GM04504 (cell line): ENCODE measurements at places on chromosomes 16 and 17.

DNA sequence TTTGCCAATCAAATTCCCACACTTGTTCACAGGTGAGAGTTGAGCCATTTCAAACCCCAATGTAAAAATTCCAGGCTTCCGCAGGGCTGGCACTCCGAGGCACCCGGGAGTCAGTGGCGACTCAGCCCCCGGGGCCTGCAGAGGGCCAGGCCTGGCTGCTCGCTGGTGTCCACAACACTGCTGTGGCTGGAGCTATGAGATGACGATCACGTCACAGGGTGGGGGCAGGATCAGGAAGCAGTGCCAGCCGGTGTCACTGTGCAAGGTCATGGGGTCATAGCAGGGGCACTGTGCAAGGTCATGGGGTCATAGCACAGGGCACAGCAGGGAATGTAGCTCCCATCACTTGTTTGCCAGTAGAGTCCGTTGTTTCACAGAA lies 7.8 kb downstream of the VPS4A start:
- DNase-seq = no peak

DNA sequence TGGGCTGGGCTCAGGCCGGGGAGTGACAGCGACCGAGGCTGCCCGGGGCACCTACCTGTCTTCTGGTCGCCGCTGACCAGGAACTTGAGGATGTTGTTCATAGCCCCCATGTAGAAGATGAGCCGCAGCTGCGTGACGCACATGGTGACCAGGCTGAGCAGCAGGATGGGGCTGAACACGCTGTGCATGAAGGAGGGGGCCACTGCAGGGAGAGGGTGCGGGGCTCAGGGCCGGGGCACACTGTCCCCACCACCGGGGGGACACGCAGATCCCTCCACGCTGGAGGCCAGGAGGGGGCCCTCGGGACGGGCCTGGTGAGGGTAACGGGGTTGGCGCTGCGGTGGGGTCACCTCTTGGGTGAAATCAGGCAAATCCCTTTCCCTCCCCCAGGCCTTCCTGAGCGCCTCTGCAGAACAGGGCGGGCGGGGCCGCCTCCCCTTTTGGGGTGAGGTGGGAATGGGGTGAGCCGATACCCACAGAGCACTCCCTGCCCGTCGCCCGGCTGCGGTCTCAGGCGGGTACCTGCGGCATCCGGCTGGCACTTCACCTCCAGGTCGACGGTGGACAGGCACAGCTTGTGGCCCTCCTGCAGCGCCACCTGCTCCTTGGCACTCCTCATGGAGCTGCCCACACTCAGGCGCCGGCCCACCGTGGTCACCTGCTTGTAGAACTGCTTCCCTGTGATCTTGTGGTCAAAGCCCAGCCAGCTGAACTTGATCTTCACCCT lies 28.3 kb upstream of the PITPNA start:
- no peak for DNase-seq

DNA sequence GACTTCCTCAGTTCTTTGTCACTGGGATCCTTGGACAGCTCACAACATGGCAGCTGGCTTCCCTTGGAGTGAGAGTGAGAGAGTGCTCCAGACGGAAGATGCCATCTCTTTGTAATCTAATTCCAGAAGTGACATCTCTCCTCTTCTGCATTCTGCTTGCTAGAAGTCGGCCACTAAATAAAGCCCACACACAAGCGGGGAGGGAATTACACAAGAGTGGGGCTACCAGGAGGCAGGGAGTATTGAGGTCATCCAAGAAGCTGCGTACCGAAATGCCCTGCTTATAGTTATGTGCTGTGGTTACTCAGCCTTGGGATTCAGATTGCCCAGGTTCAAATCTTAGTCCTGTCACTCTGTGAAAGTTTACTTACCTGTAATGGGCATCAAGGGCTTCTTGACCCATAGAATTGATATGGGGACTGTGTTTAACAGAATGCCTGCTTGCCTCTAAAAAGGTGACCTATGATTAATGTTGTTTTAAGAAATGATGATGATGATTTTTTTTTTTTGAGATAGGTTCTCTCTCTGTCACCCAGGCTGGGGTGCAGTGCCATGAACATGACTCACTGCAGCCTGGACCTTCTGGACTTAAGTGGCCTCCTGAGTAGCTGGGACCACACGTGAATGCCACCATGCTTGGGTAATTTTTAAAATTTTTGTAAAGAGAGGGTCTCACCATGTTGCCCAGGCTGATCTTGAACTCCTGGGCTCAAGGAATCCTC lies 120.9 kb upstream of the HS3ST2 start:
- DNase-seq = no peak

DNA sequence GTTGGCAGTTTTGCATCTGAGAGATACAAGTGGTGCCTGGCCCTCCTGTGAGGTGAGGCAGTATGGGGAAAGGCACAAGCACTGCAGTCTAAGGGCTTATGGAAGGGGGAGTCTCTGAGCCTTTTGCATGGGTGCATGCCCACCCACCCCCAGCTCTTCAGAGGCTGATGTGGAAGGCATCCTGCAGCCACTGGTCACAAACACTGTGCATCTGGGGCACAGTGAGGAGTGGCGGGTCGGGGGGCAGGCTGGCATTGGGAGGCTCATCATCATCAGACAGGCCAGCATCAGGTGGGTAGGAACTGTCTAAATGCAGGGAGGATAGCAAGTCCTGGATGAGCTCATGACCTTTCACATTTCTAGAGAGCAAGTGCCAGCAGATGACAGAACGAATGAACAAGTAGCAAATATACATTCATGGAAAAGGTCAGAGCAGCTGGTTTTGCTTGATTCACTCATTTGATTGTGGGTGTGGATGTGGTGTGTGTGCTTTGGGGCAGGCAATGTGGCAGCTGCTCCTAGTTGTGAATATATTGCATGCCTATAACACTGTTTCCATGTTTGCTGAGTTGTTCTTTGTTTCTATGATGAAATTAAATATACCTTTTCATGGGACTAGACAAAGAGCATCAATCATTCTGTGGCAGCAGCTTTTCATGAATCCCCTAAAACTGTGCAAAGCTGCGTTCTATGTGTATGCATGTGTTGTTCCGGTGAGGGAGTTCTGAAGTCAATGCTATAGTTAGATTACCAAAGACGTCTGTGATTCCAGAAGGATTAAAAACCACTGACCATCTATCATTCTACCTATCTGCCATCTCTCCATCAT lies 29.2 kb downstream of the TRIM25 start:
- DNase-seq = no peak

- DNase-seq = no peak
Observed at GRCh38 chr16:22632606-22633005, 121.9 kb downstream of the NPIPB5 start.

DNA sequence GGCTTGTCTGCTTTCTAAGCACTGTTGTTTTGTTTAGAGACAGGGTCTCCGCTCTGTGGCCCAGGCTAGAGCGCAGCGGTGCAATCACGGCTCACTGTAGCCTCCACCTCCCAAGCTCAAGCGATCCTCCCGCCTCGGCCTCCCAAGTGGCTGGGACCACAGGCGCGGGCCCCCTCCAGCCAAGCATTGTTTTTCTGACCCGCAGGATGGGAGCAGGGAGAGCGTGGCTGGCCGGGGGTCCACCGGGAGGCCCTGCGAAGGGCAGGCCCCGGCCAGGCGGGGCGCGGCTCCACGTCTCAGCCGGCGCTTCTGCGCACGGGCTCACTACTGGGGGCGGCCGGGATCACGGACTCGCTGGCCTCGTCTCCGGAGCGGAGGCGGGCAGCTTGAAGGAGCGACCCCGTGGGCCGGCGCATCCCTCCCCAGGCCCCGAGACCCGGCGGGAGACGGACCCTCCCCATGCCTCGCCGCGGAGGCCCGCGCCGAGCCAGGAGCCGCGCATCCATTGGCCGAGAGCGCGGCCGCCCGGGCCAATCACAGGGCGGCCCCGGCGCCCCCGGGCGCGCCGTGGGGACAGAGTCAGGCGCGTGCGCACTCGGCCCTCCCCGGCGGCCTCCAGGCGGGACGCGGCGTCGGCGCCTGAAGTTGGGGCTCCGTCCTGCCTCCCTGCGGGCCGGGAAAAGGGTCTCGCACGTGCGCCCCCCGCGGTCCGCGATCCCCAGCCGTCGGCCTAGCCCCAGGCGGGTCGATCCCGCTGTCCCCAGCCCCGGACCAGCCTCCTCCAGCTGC lies 24.9 kb downstream of the ACTG1 start:
- DNase-seq = no peak

- DNase-seq = no peak
Observed at GRCh38 chr17:10172241-10172741, 26.1 kb downstream of the GAS7 start.

DNA sequence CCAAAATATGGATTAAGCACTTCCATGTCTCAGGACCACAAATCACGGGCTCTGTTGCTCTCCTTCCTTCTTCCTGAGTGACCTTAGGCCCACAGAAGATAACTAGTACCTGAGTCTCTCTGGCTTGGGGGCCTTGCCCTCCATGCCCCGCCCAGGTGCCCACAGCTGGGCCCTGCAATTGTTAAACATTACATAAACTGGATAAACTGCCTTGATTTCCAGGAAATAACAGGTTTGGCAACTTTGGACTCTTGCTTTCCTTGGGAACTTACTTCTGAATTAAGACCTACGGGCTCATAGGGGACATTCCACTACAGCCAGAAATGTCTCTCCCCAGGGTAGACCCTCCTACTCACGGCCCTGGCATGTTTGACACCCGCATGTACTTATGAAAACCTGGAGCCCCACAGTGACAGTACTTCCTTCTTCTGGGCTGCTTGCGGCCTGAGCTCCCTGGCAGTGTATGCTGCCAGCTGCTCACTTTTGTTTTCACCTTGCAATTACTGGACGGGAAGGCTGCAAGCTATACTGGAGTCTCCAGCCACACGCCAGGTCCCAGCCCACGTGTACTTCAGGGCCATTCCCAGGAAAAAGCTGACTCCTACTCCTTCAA lies 2.3 kb upstream of the UBALD2 start:
- no peak for DNase-seq

DNA sequence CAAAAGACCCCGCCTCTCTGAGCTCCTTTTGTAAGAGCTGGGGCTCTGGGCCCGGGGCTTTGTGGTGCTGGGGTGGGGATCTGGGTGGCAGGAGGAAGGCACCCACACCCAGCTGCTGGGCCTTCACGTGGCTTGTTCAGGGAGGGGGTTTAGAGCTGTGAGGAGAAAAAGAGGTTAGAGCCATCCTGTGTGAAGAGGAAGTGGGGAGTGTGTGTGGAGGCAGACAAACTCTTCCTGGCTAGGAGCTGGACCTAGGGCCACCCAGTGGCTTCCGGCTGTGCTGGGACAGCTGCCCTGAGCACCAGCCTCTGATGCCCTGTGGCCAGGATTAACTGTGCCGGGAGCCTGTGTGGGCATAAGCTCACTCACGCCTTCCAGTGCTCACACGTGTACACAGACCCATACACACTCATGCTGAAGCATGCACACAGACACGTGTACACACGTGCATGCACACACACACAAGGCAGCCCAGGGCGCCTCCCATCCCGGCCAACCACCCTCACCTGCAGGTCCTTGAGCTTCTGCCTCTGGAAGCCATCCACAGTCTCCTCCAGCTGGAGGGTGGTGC lies 7.4 kb downstream of the CIBAR2 start:
- no peak for DNase-seq

- DNase-seq = peak; percentile 42
Observed at GRCh38 chr17:17515934-17516930, 20.0 kb upstream of the RASD1 start.

DNA sequence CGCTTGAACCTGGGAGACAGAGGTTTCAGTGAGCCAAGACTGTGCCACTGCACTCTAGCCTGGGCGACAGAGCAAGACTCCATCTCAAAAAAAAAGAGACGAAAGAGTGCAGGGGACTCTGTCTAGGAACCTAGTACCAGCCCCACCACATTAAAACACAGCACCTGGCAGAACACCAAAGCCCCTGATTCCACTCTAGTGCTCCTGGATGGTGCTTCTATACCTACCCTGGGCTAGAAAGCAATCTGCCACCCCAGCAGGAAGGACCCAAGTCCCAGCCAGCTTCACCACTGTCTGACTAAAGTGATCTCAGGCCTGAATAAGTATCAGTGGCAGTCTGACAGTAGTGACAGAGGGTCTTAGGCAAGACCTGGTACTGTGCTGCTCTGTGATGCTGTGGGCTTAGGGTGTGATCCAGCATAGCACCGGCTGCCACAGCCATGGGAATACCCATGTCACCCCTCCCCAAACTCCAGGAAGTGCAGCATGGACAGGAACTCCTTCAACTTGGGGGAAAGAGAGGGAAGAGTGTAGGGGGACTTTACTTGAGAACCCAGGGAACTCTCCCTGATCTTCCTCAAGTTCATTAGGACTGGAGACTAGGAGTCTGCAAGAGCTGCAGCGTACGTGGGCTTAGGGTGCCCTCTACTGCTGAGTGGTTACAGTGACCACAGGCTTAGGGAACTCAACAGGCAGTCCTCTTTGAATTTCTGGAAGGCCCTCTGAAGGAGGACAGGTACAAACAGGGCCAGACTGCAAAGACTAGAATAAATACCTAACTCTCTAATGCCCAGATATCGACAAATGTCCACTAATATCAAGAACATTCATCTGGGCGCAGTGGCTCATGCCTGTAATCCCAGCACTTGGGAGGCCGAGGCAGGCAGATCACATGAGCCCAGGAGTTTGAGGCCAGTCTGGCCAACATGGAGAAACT lies 30.0 kb upstream of the RNF43 start:
- DNase-seq = peak; percentile 59

DNA sequence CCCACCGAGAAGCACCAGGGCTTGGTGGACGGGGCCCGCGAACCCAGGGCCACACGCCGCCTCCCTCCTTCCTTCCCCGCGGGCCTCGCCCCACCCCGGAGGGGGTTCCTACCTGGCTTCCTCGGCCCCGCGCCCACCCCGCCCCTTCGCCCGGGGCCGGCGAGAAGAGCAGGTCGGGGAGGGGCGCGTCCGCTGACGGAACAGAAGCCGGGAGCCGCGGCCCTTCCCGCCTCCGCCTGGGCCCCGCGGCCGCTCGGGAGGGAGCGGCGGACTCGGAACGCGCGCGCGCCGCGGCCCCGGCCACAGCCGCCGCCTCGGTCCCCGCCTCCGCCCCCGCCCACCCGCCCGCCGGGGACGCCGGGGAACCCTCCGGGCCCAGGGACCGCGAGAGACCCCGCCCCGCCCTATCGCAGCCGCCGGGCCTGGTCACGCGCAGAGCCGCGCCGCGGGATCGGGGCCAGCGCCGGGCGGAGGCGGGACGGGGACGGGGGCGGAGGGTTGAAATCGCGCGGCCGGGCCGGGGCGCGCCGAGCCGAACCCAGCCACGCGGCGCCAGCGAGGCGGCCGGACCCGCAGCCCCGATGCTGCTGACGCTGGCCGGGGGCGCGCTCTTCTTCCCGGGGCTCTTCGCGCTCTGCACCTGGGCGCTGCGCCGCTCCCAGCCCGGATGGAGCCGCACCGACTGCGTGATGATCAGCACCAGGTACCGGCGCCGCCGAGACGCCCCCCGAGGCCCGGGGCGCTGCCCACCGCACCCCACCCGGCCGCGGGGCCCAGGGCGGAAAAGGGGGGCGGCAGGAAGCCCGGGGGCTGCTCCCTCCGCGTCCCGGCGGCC lies at the start of gene TLCD3A:
Gene TLCD3A (plus strand): TSS at position 530 of the 835 bp plus-strand sequence. CDS start 52 bp downstream, at position 582.
- DNase-seq = no peak

GRCh38 chr17:30928584-30928983 lies 6.8 kb downstream of the ADAP2 start:
- DNase-seq = no peak
